ENCODE measurements at places on chromosomes 13 and 19. TPM values are rescaled to one million over a fixed set of nuclear protein-coding genes. Genes with fewer than 3 reads are reported as not detected.

- no peak for DNase-seq
These were observed 9.5 kb downstream of the SHANK1 start for GRCh38 chr19:50710094-50710493.

GRCh38 chr19:389255-389934 is 19.6 kb downstream of the C2CD4C start:
- DNase-seq, result no peak

DNA sequence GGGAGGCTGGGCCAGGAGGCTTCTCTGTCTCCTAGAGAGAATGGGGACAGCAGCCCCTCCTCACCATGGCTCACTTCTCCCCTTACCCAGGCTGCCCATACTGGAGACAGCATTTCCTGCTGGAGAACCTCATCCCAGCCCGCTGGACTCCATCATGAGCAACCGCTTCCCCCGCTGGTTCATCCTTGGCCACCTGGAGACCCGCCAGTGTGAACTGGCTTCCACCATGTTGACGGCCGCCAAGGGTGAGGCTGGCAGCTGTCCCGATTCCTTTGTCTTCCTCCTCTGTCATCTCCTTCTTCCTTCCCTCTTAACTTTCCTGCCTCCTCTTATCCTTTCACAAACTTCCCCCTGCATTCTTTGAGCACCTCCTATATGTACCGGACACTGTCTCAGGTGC is 28.0 kb downstream of the ZSWIM4 start:
- no peak for DNase-seq

GRCh38 chr13:51923983-51924539 is 62.3 kb downstream of the CCDC70 start:
- DNase-seq, result no peak

DNA sequence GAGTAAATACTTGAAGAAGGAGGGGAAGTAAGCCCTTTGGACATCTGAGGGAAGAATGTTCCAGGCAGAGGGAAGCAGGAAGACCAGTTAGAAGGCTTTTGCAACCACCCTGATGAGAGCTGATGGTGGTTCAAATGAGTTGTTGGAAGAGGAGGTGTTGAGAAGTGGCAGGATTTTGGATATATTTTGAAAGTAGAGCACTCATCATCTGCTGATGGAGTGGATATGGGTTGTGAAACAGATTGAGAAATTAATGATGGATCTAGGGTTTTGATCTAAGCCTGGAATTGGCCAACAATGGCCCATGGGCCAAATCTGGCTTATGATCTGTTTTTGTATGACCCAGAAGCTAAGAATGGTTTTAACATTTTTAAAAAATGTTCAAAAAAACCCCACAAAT is 230.7 kb downstream of the NDFIP2 start:
- DNase-seq, result no peak

GRCh38 chr13:33497146-33497845 is 211.7 kb upstream of the STARD13 start:
- no peak for DNase-seq

DNA sequence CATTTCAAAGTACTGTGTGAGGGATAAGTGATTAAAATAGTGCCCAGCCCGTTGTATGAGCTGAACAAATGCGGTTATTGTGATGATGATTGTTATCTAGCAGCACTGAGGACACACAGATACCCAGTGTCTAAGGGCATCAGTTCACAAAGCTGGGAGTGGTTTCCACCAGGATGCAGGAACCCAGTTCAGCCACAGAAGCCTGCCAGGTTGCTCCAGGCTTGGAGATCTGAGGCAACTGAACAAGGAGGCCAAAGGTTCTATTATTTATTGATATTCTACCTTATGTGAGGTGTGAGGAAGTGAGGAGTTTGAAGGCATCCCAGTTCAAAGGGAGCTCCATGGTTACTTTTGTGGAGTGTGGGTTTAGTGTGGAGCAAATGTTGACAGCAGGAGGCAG is 13.2 kb downstream of the DIAPH3 start:
- no peak for DNase-seq

DNA sequence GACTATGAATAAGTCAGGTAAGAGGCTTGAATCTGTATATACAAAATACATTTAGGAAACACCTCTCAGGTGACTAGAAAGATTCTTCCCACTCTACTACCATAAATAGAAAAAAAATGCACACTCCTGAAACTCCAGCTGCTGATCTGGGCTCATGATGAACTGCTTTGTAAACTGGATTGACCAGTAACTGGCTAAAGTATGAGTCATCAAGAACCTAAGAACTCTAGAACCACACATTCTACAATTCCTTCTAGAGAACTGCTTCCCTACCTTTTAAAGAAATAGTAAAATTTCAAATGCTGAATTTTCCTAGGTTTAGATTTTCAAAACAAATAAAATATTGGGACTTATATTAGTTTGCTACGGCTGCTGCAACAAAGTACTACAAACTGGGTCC is 55.2 kb downstream of the ELF1 start:
- peak; percentile 58 for DNase-seq

- DNase-seq, result no peak
These were observed 50.8 kb downstream of the STK24 start for GRCh38 chr13:98526182-98526512.

- no peak for DNase-seq
These were observed 27.3 kb downstream of the COG6 start for GRCh38 chr13:39682788-39683187.

DNA sequence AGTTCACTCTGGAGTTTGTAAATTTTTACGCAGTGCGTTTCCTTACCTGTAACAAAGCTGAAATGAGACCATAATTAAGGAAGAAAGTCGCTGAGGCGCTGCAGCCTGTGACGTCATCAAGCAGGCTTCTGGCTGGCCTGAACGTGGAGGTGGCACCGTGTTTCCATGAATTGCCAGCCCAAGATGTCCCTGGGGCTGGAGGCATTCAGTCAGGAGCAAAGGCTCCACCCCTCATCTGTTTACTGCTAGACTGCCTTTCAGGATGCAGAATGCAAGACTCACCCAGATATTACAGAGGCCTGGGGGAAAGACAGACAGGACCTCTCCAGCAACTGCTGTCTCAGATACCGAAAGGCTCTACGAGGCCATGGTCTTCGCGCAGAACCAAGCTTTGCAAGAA is 424.6 kb downstream of the TSHZ3 start:
- no peak for DNase-seq

DNA sequence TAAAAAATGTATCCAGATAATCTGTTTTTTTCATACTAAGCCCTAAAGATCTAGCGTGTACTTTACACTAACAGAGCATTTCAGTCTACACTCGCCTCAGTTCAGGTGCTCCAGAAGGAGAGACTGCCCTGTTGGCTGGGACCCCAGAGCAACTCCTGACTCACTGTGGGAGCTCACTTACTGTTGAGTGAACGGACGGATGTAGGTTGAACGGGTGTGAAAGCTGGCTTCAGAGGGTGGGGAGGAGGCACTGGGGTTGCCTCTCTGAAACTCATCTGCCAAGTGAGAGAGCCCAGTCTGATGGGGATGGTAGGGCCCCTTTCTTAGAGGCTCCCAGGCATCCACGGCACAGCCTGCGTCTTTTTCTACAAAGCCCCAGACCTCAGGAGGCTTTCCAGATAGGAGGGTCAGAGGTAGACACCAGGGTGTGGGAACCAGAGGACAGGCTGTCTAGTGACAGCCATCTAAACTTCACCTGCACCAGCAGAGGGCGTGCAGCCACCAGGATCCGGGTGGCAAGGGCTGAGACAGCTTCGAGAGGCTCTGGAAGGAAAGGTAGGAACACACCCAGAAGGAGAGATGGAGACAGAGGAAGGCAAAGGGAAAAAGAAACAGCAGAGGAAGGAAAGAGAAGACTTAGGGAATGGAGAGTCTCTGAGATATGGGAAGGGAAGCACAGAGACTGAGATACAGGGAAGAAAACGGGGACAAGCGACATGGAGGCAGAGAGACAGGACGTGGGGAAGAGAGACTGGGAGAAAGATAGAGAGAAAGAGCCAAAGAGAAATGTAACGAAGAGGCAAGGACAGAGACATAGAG is 3.7 kb downstream of the KASH5 start:
- peak; percentile 54 for DNase-seq

- DNase-seq, result peak; percentile 94
These were observed 89.7 kb downstream of the RAB20 start for GRCh38 chr13:110471833-110472162.

GRCh38 chr13:47087841-47088240 is 191.0 kb upstream of the HTR2A start:
- DNase-seq, result no peak

- no peak for DNase-seq
These were observed 2862.8 kb upstream of the PCDH20 start for GRCh38 chr13:64278493-64278892.

DNA sequence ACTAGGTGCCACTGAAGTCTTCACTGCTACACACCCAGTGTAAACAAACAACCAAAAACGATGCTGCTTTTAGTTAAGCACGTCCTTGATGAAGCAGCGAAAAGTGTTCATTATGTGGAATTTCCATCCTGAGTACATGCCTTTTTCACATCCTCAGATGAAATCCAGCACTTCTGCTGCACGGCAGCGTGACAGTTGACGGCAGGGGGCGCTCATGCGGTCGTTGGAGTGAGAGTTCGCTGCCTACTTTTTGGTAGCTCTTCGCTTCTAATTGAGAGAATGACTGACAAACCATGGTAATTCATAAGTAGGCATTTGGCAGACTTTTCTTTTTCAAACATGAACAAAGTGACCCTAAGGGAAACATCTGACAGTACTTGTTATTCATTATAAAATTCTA is 1124.9 kb downstream of the EFNB2 start:
- no peak for DNase-seq

- no peak for DNase-seq
These were observed 28.7 kb upstream of the F2RL3 start for GRCh38 chr19:16860118-16860517.

DNA sequence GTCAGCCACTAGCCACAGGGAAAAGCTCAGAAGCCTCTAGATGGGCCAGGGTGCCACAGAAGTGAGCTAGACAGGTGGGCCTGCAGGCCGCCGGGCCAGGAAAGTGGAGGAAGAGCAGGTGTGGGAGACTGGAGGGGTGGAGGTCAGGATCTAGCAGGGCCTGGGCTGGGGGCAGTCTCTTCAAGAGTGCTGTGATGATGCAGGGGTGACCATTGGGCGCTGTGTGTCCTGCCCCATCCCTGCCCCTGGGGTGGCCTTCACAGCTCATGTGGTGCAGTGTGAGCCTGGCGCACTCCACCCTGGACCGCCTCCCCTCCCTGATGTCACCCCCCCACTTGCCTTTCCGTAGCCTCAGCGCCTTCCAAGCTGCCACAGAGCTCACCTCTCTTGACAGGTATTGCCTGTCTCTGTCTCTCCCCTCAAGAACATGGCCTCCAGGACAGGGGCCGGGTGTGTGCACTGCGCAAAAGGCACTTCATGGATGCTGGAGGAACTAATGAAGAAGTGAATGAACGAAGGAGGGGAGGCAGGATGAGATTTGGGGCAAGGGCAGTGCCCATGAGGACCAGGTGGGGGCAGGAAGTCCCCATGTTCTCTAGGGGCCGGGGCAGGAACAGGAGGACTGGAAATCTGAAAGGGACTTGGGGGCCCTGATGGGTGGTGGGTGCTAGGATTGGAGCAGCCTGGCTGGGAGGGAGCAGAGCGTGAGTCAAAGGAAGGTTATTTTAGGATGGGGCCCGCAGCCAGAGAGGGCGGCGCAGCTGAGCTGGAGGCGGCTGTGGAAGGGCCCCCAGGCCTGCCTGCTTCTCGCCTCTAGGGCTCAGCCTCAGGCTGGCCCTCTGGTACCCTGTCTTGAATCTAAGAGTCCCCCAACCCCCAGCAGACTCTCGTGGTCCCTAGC is 6.6 kb downstream of the SSBP4 start:
- no peak for DNase-seq

DNA sequence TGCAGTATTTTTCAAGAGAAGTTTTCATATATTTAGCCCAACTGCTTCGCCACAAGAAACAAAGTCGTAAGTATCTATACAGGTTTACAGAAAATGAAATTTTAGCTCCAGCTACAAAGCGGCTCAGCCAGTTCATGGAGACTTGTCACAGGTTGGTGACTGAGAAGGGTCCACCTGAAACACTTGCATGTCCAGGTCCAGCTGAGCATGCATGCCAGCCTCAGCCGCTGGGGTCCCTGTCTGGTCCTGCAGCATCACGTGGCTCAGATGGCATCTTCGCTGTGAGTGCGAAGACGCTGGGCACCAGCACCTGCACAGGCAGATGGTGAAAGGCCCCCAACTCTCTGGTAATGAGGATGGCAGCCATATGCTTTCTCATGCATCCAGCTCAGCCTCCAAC is 63.8 kb downstream of the SHISA2 start:
- no peak for DNase-seq

- DNase-seq, result no peak
These were observed 68.4 kb downstream of the HSPH1 start for GRCh38 chr13:31093145-31093885.

- DNase-seq, result no peak
These were observed 146.6 kb downstream of the KLF12 start for GRCh38 chr13:73987618-73988017.

DNA sequence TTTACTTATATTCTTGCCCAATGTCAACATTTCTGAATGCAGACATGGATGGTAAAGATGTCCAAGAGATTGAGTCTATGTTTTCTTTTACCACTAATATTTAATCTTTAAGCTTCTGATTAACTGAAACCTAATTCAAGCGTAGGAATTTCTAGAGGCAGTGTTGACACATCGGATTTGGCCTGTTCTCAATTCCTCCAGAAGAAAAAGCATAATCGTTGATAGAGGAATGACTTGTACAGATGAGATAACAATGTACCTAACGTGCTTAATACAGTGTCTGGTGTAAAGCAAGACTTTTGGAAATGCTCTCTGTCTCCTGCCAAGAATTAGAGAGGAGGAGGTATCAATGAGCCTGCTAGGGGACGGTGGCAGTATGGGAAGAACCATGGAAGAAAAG is 35.2 kb downstream of the SLC15A1 start:
- no peak for DNase-seq

CYP4F8 gene
- not detected for polyA plus RNA-seq

TNFRSF19 gene
- not detected for polyA plus RNA-seq

VSTM2B gene
- polyA plus RNA-seq, result not detected

ZNF613 gene
- 3.1 TPM for polyA plus RNA-seq

KIR3DL2 gene
- polyA plus RNA-seq, result not detected

FUT2 gene
- polyA plus RNA-seq, result not detected

CD33 gene
- 264 TPM for polyA plus RNA-seq

CCL25 gene
- polyA plus RNA-seq, result not detected
